ENCODE measurements at places on chromosomes 1 and 21.
A peak's percentile ranks its signal among the peaks of the same experiment; 100 is the strongest.

- no peak for DNase-seq
Measured at GRCh38 chr1:85628791-85629531, 48.4 kb downstream of the CCN1 start.

GRCh38 chr1:175848329-175848728 lies 104.9 kb upstream of the TNR start:
- peak; percentile 6 for DNase-seq

DNA sequence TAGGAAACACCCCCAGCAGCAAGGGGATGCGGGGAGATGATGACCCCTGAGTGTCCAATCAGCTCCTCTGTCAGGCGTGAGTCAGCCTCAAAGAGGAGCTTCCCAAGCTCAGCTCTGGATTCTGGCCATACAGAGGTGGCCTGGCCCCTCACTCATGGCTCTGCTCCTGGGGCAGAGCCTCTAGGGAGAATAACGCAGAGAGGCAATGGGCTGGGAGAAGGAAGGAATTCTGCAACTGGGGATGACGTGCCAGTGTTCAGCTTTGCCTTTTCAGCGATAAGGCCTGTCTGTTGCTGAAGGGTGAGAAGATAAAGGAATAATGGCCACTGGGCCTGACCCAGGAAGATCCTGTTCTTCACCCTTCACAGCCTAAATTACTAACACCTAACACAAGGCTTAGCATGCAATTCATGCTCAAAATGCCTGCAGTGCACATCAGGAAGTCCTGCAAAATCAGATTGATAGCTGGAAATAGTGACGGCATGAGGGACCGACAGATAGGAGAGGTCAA lies 92.2 kb downstream of the TBX19 start:
- DNase-seq, result no peak

- DNase-seq, result no peak
Measured at GRCh38 chr1:150791585-150791984, 16.5 kb downstream of the CTSK start.
